ENCODE measurements at places on chromosomes 16 and 17.

DNA sequence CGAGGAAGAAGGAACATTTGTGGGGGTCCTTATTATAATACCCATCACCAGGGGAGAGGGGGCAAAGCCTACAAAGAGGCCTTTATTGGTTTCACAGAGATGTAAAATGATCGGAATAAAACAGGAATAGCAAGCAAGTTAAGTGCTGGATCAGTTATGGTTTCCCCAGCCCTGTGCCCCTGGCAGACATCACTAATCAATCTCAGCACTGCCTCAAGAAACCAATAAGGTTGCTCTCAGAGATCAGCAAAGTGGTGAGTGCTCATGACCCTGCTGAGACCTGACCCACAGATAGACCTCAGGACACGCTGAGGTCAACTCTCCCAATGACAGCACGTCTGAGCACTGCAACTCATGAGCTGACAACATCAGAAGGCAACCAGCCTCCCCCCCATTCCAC, 66.3 kb downstream of the ZNF423 start:
- DNase-seq = no peak

GRCh38 chr17:9974448-9975381, 69.6 kb upstream of the RCVRN start:
- no peak for DNase-seq

- DNase-seq = no peak
Measured at GRCh38 chr17:4405038-4405669, 28.6 kb upstream of the SPNS3 start.

- no peak for DNase-seq
Measured at GRCh38 chr16:188674-189073, 8.4 kb downstream of the HBQ1 start.

DNA sequence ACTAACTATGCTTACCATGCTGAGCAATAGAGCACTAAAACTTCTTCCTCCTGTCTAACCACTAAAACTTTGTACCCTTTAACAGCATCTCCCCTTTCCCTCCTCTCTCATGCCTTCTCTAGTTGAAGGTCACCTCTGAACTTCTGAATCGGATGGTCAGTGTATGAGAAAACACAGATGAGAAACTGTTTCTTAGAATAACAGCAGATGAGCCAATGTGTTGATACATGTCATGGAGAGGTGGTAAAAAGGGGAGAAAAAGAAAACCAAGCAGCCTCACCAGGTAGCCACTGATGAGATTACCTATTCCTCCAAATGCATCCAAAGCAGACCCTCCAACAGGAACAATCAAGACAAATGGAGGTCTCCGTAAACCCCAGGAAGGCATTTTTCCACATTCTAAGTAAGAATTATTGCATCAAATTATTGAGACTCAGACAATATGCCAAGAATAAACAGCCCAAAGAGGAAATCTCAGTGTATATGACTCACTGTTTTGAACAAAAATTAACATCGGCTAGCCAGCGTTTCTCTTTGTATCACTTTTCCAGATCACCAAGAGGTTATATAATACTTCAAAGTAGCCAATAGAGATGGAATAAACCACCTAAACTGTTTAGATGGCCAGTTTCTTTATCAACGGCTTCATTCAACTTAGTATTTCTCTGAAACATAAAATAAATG, 793.3 kb upstream of the SOX9 start:
- no peak for DNase-seq

GRCh38 chr16:87968541-87968940, 17.3 kb downstream of the BANP start:
- DNase-seq = no peak

GRCh38 chr16:14502256-14502875, 127.7 kb downstream of the PARN start:
- no peak for DNase-seq

- DNase-seq = peak; percentile 34
Measured at GRCh38 chr17:10316801-10317542, 55.8 kb downstream of the MYH13 start.

GRCh38 chr17:79473876-79474440, 136.9 kb downstream of the RBFOX3 start:
- no peak for DNase-seq

DNA sequence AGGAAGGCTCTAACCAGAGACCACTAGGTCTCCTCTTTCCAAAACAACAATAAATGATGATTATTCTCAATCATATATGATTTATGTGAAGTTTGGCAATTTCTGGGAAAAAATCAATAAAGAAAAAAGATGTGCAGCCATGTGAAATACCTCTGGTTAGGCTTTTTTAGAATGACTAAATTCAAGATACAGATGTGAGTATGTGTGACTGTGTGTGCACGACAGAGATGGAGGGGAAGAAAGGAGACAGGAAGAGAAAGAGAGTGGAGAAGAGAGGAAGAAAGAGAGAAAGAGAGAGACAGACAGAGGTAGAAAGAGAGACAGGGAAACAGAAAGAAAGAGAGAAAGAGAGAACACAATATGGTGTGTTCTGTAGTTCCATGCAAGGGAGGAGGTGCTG, 558.6 kb upstream of the CDH5 start:
- DNase-seq = no peak

- DNase-seq = no peak
Measured at GRCh38 chr16:17557480-17557879, 86.7 kb upstream of the XYLT1 start.

GRCh38 chr17:64399767-64400156, 9.1 kb upstream of the PECAM1 start:
- DNase-seq = no peak

- DNase-seq = no peak
Measured at GRCh38 chr16:35788381-35788780, 2329.0 kb downstream of the TP53TG3F start.

DNA sequence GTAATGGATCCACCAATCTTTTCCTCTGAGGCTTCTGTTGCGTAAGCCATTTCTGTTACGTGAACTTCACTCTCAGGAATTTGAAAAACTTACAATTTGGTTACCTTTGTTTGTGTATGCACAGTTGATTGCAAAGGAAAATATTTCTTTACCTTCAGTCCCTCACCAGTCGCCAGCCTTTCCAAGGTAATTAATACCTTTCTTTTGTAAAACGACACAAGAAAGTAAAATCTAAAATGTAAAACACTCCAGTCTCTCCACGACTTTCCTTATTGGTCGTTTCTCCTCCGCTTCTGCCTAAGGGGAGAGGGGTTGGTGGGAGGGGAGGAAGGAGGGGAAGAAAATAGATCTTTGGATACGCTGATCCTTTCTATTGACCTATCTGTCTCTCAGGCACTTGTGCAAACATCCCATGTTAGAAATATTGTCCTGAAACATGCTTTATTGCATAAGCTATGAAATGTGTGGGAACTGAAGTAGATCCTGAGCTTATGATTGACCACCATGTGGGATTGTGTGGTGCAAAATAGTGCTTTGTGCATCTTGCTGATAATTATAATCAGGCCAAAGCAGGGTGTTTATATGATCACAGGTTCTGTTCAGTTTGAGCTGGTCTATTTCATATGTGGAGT, 32.4 kb upstream of the EFCAB13 start:
- DNase-seq = no peak

- DNase-seq = peak; percentile 25
Measured at GRCh38 chr16:89561142-89561883, 831 bp downstream of the RPL13 start.

GRCh38 chr16:75035410-75035968, 36.7 kb downstream of the ZNRF1 start:
- no peak for DNase-seq

DNA sequence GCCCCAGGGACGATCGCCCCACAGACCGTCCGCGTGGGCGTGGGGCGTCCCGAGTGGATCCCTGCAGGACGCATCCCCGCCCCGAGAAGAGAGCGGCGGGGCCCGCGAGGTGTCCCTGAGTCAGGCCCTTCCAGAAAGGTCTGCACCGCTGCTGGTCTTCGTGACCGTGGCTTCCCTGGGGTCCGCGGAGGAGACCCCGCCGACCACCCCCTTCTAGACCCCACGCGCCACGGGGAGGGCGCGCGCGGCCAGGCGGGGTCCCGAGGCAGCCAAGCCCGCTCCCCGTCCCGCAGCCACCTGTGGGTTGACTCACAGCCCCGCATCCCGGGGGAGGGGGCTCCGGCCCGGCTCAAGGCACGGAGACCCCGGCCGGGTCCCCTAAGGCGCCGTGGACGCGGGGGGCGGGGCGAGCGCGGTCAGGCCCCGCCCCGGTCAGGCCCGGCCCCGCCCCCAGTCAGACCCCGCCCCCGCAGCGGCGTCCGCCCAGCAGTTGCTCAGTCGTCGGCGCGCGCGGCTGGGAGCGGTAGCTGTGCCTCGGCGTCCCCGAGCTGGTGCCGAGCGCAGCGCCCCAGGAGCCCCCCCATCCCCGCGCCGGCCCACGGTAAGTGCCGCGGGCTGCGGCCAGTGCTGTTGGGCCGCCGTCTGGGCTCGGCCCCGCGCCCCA, at the start of gene BAIAP3:
BAIAP3 (plus strand) TSS at position 497 of the 664 bp plus-strand sequence. CDS start 4,905 bp downstream, outside the sequence.
- no peak for DNase-seq

DNA sequence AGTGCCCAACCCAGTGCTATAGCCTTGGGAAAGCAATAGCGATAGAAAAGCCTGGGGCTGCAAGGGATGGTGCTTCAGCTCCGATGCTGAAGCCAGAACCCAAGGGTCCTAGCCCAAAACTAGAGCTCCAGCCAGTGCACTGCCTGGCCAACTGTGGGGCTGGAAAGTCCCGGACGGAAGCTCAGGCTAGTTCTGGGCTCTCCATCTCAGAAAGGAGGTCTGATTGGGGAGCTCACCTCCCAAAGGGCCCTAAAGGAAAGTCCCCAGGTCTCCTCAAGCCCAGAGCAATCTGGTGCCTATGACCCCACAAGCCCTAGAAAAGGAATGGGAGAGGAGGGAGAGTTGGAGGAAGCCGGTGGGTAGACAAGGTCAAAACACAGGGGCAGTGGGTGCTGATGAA, 2.0 kb upstream of the ABCC3 start:
- DNase-seq = no peak

GRCh38 chr16:9817586-9817985, 364.6 kb downstream of the GRIN2A start:
- no peak for DNase-seq

- DNase-seq = peak; percentile 30
Measured at GRCh38 chr17:7837408-7838088, 3.5 kb downstream of the KDM6B start.

Data from HAP-1 (cell line).